ENCODE measurements at places on chromosomes 6 and 20.

DNA sequence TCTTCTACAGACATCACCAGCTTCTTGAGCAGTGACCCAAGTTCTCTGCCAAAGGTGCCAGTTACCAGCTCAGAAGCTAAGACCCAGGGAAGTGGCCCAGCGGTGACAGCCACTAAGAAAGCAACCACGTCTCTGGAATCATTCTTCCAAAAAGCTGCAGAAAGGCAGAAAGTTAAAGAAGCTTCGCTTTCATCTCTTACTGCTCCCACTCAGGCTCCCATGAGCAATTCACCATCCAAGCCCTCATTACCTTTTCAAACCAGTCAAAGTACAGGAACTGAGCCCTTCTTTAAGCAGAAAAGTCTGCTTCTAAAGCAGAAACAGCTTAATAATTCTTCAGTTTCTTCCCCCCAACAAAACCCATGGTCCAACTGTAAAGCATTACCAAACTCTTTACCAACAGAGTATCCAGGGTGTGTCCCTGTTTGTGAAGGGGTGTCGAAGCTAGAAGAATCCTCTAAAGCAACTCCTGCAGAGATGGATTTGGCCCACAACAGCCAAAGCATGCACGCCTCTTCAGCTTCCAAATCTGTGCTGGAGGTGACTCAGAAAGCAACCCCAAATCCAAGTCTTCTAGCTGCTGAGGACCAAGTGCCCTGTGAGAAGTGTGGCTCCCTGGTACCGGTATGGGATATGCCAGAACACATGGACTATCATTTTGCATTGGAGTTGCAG is 15.2 kb downstream of the GTPBP2 start:
- DNase-seq = no peak

DNA sequence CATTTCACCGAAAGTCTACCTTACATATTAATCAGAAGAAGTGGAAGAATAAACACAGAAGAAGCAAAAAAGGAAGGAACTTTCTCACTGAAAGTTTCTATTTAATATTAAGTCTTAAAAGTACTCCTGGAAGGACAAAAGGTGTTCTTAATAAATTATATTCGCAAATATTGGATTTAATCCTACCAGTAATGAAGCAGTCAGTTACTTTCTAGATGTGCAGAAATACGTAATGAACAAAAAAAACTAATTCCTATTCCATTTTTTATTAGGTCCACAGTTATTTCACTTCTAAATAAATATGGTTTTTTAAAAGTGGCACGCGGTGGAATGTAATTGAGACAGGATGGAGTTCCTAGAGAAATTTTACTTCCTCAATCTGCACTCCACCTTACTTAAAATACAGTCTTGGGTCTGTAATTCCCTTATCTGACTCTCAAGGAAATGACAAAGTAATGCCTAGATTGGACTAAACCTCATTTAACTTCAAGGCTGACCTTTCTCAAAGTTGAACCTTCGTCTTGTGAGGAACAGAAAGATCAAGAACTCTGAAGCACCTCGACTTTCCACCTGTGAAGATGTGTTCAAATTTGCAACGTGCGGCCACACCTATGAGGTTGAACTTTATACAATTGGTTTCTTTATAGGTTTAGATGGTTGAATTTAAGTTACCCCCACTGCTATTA is 1.1 kb upstream of the TRAM2 start:
- peak; percentile 39 for DNase-seq

- DNase-seq = no peak
These were observed 40.8 kb upstream of the MAN1A1 start for GRCh38 chr6:119390247-119390793.

DNA sequence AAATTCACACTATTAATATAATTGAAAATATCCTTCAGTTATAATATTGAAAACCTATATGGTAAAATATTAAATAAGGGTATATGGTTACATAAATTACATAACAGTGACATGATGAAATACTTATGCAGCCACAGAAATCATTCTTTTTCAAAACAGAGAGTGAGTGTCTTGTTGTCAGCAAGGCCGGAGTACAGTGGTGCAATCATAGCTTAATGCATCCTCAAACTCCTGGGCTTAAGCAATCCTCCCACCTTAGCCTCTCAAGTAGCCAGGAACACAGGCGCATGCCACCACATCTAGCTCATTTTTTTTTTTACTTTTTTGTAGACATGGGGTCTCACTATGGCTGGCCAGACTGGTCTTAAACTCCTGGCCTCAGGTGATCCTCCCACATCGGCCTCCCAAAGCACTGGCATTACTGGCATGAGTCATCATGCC is 40.4 kb downstream of the FAM8A1 start:
- DNase-seq = peak; percentile 62

- peak; percentile 43 for DNase-seq
These were observed 638 bp downstream of the BLCAP start for GRCh38 chr20:37526839-37527637.

DNA sequence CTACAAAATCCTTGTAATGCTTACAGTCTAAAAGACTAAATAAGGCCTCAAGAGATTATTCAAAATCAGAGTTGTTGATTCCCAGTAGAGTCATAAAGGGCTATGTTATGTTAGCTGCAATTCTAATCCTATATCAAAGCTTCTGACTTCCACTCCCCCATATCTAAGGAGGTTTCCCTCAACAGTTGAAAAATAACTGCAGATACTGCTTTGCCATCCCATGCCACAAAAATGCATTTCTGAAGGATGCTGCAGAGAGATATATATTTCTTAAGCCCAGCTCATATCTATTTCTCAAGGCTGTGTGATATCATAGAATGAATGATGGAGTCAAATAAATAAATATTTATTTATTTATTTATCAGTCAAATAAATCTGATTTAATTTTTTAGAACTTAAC is 332.3 kb downstream of the LAMA2 start:
- DNase-seq = no peak

DNA sequence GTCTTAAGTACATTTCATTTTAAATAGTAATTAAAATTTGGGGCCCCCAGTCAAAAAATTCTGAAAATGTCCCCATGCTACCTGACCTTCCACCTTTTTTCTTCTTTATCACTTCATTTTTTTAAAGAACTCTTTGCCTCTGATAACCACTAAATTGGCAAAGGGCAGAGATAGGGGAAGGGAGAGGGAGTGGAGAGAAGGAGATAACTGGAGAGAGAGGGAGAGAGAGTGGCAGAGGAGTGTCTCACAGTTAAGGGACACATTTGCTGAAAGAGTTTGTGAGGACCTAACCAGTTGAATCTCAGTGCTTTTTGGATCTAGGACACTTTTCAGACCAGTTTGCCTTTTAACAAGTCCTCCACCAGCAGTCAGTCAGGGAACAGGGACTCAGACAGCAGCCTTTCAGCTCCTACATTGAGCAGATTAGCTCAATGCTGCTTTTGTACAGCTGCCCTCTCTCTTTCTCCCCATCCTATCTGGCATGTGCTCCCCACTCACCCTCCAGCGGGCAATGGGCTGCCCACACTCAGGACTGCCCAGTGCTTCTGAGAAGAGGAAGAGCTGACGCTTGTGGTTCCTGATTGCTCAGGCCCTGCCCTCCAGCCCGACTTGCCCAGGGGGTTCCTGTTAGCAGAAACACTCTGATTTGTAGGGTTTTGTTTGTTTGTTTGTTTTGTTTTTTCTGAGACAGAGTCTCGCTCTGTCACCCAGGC is 14.4 kb downstream of the ARMC2 start:
- DNase-seq = peak; percentile 85

- no peak for DNase-seq
These were observed 706 bp upstream of the TUBB2B start for GRCh38 chr6:3228046-3228671.

DNA sequence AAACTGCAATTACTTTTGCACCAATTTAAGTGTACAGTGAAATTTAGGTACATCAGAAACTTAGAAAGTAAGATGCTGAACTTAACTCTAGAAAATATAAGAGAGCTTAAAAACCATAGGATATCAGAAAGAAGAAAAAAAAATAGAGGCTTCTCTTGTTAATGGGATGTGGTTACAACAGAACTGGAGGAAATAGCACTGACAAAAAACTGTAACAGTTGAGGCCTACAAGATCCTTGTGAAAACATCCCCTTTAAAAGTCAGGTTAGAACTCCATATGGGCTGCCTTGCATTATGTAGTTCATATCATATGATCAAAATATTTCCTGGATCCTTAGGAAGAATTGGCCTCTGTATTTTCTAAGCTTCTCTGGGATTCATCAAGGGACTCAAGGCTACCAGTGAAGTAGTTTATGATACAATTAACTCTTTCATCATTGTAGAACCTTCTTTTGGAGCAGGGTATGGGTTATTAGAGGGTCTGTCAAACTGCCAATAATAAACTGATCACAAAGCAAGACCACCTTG is 24.8 kb downstream of the MTCL3 start:
- no peak for DNase-seq

DNA sequence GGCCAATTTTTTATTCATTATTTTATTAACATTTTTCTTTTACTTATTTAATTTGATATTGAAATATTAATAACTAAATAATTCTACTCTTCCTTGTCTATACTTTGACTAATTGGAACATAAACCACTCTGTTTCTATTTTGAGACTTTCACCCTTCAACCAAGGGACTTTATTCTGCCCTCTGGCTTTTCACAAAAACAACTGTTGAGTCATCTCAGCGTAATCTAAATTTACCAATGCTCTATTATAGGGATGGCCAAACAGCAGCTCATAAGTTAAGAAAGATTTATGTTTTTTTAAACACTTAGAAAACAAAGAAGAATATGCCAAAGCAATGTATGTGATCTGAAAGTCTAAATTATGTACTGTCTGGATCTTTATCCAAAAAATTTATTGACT is 46.7 kb downstream of the DOP1A start:
- no peak for DNase-seq

- DNase-seq = peak; percentile 13
These were observed 25.8 kb upstream of the SLC16A10 start for GRCh38 chr6:111061508-111061907.

DNA sequence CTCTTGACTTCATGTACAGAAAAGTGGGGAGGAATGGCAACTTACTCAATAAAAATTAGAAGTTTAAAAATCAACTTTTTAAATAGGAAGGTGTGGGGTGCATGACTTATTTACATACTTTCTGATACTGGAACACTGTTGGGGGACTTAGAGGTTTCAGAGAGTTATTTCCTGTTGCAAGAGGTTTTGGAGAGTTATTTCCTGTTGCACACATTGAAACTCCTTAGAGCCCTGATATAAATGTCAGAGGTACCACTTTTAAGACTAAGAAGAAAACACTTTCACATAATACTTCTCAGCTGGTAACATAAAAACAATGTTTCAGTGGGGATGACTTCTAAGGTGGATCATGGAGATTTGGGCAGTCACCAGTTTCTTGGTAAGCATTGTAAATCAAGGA is 579.9 kb downstream of the MMUT start:
- DNase-seq = no peak

GRCh38 chr6:16523606-16524379 is 237.5 kb downstream of the ATXN1 start:
- no peak for DNase-seq

GRCh38 chr6:146598772-146599405 is at the start of gene ADGB:
Gene ADGB (plus strand): TSS chr6:146598972. CDS start chr6:146599041, 69 bp downstream.
- DNase-seq = peak; percentile 54

- DNase-seq = no peak
These were observed 198.5 kb downstream of the TBXT start for GRCh38 chr6:165969184-165969583.

- DNase-seq = no peak
These were observed 11.9 kb downstream of the GPX5 start for GRCh38 chr6:28537509-28538140.

DNA sequence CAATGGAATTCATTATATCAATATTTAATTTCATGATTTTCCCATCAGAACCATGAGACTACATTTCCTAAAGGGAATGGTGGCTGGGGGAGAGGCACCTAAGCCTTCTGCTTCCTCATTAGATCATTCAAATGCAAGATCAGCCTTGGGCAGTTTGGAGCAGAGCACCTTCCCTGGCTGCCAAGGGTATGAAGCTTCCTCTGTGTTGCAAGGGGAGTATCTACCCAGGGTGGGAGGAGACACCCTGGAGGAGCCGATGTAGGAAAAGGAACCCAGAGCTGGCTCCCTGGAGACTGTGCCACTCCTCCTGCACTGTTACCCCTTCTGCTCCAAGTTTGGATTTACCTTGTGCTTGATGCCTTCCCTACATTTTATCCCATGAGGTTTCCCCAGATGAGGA is 299.7 kb upstream of the PRDM1 start:
- DNase-seq = no peak

GRCh38 chr20:34921436-34921835 is 34.2 kb downstream of the GSS start:
- no peak for DNase-seq

- DNase-seq = no peak
These were observed 115.9 kb upstream of the F13A1 start for GRCh38 chr6:6436366-6436765.

DNA sequence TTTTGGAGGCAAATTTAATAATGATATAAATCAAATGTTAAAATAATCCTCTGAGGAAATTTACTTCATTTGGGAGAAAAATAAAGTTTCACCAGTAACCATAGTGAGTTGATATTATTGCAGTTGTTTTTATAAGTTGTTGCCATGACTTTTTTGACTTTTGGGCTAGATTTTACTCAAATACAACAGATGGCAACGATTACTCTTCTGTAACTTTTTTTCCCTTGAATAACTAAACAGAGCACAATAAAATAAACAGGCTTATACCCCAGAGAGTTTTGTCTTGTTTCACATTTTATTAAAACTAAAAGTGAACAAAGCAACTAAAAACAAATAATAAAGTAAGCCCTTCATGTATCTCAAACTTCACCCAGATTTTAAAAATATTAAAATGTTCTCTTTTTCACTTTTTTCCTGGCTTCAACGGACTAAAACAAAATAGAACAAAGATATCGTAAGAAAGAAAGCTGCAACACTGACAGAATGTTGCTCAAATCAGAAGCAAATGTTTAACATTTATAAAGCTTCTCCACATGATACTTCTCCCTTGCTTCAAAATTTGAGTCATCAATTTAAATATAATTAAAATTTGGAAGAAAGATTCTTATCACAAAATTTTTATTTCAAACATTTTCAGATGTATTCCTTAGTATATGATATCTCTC is 42.5 kb upstream of the BMP5 start:
- DNase-seq = no peak

- DNase-seq = no peak
These were observed 26.2 kb downstream of the TTBK1 start for GRCh38 chr6:43269273-43270007.

DNA sequence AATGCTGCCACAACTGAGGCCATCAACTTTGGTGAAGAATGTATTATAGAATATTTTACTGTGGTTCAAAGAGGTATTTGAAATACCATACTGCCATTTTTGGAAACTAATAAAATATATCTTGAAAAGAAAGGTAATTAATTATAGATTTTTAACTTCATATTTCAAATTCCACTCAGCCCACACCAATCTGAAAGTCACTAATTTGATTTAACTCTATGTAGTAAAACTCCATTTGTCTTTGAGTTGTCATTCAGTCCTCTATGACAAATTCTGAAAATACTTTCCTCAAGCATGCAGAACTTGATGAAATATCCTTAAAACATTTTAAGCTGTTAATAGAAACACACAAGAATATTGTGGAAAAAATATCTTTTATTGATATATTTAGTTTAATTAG is 1196.7 kb upstream of the CITED2 start:
- no peak for DNase-seq

GRCh38 chr6:44442236-44442635 is 54.7 kb downstream of the CDC5L start:
- DNase-seq = no peak

GRCh38 chr6:15087186-15087589 is 158.7 kb upstream of the JARID2 start:
- no peak for DNase-seq

- DNase-seq = no peak
These were observed 225.9 kb upstream of the CDH4 start for GRCh38 chr20:61026173-61026572.
